Osteoblast (primary cell): ENCODE measurements at places on chromosomes 2 and 18.

DNA sequence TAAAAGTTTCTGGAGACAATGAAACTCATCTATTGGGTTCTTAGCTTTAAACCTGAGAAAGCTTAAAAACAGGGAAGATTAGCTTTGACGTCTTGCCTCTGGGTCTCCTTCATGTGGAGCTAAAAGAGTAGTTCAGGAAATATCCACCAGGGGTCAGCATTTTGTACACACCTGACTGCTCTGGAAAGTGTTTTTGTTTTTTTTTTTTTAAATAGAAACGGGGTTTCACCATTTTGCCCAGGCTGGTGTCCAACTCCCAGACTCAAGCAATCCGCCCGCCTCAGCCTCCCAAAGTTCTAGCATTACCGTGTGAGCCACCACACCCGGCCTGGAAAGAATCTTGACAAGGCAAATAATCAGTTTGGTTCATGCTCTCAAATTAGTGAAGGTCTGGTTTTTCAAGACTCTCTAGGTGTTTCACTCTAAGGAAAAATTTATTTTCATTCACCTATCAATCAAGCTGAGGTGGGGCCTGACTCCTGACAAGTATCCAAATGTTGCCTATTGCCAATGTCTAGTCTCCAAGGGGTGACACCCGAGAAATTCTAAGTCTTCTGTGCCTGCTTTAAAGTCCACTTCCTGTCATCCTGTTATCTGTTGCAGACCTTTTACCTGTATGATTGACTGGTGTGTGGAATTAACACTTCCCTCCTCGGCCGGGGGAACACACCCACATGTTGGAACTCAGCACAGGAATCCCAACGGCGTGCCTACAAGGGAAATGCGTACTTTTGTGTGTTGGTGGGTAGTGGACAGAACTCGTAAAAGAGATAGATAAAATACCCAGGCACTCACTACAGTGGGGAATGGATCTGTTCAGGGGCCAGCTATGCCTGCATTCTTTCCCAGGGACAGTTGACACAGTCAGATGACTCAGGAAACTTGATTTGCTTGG, 11.3 kb downstream of the IL1RN start:
- DNase-seq: peak; percentile 72

GRCh38 chr2:11305958-11306357, 38.5 kb downstream of the ROCK2 start:
- peak; percentile 78 for DNase-seq

GRCh38 chr18:3966642-3967358, 488.3 kb downstream of the DLGAP1 start:
- no peak for DNase-seq

DNA sequence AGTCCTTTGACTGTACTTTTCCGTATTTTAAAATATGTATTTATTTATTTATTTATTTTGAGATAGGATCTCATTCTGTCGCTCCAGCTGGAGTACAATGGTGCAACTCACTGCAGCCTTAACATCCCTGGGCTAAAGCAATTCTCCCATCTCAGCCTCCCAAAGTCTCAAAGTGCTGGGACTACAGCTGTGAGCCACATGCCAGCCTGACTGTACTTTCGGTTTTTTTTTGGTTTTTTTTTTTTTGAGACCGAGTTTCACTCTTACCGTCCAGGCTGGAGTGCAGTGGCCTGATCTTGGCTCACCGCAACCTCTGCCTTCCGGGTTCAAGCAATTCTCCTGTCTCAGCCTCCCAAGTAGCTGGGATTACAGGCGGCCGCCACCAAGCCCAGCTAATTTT, 28.9 kb upstream of the CCNYL1 start:
- no peak for DNase-seq
